Kidney epithelial cell (primary cell): ENCODE measurements at places on chromosomes 3 and 15. TPM values are rescaled to one million over a fixed set of nuclear protein-coding genes. Genes with fewer than 3 reads are reported as not detected.

DNA sequence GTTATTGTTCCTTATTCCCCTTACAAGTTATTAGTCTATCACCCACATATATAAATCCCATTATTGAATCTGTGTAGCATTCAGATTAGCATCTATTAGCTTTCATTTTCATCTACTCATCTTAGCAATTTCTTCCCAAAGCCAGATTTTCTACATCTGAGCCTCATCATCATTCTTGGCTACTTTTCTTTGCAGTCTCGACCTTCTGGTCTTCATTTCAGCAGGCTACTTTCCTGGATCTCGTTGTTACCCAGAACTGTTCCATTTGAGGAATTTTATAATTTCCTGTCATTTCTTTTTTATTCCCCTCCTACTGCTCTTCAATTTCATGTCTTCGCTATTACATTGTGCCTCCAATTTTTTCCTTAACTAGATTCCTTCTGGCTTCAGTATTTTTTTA is 51.8 kb downstream of the SPRED1 start:
- no peak for DNase-seq

DNA sequence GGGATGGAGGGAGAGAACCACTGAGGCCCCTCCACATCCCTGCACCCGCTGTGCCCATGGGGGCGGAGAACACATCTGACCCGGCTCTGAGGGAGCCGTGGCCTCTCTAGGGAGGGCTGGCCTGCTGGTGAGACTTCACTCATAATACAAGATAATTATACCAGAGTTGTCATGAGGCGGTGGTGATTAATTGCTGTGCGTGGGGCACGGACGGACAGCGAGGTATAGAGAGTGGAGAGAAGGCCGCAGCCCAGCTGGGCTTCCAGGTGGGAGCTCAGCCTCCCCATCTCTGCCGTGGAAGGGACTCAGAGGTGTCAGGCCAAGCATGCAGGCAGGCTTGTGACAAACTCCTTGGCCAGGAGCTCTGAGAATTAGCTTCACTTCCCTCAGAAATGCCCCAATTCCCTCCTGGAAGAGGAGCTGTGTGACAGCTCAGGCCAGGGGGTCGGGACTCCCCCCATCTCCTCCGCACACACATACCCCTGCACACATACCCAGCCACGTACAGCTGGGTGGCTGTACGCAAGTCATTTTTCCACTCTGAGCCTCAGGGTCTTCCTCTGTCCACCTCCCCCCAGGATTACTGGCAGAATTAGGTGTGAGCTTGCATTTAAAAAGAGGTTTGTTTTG is 6.0 kb upstream of the GATA2 start:
- DNase-seq, result no peak

DNA sequence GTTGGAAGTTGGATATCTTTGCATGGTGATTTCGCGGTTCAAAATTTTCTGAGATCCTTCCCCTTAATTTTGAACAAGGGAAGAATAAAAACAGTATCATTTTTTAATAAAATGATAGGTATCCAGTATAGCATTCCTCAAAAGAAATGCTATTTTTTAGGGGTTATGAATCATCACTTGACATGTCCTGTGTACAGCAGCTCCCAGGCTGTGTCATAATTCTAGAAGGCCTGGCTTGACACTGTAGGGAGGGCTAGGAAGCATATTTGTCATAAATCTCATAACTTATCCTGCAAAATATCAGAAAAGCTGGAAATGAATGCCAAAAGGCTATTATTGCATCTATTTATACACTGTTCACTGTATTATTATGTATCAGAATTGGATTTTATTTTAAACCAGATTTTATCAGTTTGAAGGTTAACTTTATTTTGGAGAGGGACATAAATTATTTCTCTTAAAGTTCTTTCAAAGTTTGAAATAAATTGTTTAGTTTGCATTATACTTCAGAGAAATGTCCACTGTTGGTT is 539.1 kb upstream of the ROBO2 start:
- no peak for DNase-seq

The PDCD7 gene
- total RNA-seq, result 20.2 and 25.6 TPM in 2 replicates
